Stimulated activated CD4-positive, alpha-beta T cell treated with anti-CD3 and anti-CD28 coated beads, Interleukin-4, amount 100 ng/mL, for 1 hour (primary cell): ENCODE measurements at places on chromosomes 13 and 19.
A peak's percentile ranks its signal among the peaks of the same experiment; 100 is the strongest.

DNA sequence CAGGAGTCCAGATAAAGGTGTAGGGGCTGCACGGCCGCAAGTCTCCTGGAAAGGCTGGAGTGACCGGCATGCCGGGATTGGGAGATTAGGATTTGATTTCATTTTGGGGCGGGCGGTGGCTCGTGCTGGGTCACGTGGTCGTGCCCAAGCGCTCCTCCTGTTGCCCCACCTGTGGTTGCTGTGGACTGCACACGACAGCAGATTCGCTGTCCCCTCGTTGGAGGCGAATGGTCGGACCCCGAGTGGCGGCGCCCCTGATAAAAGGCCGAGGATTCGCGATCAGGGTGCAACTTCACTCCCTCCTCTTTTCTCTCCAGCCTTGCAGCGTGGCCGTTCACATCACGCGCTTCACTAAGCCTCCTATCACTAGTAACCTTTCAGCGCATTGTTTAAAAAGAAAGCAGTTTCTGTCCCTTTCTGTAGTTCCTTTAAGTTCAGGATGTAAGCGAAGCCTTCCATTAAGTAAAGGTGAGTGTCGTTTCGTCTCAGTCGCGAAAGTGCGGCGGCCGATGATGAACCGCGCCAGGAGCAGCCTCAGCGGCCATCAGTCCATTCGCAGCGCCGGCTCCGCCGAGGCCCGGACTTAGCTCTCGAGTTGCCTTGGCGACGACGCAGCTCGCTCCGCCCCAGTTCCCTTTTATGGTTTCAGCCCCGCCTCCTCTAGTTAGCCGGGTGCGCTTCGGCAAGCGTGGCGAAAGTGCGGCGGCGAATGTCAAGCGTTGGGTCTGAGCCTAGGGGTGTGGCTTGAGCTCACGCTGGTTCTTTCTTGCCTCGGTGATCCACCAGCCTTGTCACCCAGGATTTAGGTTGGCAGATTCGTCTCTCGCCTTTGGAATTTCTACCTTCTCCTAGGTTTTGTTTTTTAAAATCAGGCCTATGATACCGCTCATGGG is 1.7 kb upstream of the PPP1R37 start:
- peak; percentile 98 for DNase-seq

DNA sequence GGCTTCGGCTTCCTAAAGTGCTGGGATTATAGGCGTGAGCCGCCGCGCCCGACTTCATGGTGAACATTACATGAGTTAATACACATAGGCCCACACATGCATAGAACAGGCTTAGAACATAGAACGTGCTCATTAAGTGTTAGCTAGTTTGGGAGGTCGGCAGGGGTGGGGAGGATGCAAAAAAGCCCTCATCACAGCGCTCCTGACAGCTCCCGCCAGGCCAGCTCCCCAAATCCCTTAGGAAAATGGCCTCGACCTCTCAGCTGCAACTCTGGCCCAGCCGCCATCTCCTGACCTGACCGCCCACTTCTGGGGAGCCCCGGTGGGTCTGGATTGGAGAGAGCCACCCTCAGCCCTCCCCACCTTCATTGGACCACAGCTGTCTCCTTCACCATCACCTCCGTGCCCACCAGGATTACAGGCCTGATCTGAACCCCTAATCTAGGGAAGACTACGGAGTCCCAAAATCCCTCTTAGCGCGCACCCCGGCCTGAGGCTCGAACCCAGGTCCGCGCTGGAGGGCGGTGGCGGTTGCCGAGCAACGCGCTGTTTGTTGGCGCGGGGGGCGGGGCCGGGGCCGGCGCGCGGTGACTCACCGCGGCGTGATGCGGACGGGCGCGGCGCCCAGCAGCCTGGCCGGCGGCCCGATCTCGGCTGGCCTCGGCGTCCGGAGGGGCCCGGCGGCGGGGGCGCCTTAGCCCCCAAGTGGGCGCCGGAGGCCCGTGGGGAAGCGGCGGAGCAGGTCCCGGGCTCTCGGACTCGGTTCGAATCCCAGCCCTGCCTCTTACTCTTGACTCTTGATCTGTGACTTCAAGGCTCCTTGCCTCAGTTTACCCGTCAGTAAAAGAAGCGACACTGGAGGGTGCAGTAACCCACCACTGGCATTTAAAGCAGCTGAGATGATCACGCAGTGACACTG is 26.7 kb upstream of the NANOS3 start:
- DNase-seq: peak; percentile 67

- DNase-seq: peak; percentile 29
These were observed 2.9 kb downstream of the RPS11 start for GRCh38 chr19:49499030-49499670.

GRCh38 chr19:19345232-19345631 is 24.6 kb downstream of the MAU2 start:
- no peak for DNase-seq

- DNase-seq: no peak
These were observed 47.9 kb downstream of the CERS4 start for GRCh38 chr19:8257052-8257443.

DNA sequence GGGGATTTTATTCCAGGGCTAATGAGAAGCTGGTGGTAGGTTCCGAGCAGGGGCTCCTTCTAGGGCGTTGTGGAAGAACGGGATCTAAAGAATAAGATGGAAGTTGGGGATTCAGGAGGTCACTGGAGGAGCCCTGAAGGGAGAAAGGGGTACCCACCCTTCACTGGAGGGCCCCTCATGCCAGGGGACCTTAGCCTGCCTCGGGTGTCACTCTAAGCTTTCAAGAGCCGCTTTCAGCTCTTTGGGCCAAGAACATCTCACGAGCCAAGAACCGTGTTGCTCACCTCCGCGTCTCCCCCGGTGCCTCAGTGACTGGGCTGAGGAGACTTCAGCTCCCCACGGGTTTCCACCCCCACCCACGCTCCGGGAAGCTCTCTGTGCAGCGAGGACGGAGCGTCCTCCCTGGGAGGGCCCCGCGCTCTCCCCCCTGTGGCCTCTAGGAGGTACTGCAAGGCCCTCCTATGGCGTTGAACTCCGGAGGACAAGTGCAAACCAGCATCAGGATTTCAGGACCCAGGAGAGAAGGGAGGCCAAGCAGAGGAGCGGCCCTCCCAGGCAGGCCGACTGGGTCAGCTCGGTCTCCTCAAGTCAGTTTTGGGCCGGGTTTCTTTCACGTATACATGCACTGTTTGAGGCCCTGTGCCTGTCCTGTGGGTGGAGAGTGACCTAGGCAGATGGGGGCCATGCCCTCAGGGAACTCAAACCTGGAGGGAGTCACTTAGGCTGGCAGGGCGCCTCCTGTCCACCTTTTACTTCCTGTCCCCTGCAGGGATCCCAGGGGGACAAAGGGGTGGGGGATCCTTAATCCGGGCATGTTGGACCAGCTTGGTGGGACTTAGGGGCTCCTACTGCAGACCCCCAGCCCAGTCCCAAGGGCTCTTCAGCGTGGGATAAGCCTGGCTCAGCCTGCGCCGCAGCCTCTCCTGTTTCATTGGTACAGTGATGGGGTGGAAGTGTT is 5.1 kb upstream of the KRTDAP start:
- peak; percentile 82 for DNase-seq

DNA sequence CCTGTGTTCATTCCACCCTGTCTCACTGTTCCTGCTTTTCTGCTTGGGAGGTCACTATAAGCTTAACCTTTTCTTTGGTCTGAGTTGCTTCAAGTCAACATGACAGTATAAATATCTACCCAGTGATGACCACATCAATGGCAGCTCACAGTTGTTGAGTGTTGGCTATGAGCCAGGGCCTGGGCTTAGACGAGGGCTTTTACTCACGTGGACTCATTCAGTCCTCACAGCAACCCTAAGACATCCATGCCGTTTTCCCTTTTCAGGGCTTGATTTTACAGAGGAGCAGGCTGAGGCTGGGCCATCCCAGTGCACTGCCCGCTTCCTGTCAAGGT is 10.2 kb upstream of the CCDC97 start:
- DNase-seq: peak; percentile 27

DNA sequence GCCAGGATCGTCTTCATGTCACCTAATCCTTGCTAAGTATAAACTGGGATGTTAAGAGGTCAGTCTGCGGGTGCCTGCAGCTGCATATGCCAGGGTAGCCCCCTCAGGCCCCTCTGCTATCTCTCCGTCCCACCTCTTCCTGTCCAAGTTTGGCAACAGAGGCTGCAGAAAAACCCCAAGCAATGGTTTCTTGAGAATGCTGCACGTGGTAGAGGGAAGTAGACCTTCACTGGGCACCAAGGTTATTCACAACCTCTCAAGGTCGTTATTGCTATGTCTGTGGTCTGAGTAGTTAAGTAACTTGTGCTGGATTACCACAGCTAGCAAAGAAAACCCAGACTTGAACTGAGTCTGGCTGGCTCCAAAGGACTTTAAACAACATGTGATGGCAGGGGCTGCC is 77.9 kb upstream of the XPO4 start:
- DNase-seq: no peak

GRCh38 chr13:27504868-27505194 is 54.5 kb upstream of the MTIF3 start:
- DNase-seq: no peak

GRCh38 chr19:3358689-3359014 is 7.7 kb upstream of the NFIC start:
- DNase-seq: peak; percentile 16

DNA sequence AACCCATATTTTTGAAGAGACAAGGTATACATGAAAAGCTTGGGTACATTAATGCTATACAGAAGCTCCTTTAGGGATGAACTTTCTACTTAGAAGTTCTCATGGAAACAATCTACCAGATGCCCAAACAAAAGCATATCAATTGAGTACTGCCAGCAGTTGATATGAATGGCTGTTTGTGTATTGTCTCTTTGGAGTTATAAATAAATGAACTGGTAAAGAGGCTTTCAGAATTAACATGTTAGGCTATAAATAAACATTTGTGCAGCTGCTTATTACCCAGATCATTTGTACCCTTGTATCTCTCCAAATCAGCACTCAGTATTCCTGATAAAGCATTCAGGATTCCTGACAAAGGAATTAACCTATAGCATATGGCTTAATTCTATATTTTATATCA is 418.9 kb downstream of the FGF14 start:
- no peak for DNase-seq

DNA sequence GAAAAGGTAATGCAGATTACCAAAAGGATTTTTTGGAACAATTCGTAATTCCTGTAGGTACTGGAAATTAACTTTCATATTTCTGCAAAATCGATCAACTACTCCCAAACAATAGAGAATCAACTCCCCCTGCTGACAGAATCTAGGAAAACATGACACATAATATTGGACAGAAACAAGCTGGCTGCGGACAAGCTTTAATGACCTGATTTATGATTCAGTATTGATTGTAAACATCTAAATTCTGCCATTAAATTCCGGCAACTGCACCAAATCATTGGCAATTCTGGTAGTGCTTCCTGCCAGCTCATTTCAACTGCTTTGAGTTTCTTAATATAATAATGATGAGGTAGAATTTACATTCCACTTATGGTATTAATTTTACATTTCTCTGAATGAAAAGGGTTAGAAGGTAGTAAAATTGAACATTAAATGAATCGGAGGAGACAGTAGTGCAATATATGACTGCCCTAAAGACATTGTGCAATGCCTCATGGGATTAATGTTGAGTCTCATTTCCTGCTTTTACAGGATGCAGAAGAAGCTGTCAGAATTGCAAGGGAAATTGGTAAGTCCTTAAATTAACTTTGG is 146.5 kb downstream of the PCCA start:
- no peak for DNase-seq

- no peak for DNase-seq
These were observed 278.9 kb upstream of the ARGLU1 start for GRCh38 chr13:106846571-106847448.

DNA sequence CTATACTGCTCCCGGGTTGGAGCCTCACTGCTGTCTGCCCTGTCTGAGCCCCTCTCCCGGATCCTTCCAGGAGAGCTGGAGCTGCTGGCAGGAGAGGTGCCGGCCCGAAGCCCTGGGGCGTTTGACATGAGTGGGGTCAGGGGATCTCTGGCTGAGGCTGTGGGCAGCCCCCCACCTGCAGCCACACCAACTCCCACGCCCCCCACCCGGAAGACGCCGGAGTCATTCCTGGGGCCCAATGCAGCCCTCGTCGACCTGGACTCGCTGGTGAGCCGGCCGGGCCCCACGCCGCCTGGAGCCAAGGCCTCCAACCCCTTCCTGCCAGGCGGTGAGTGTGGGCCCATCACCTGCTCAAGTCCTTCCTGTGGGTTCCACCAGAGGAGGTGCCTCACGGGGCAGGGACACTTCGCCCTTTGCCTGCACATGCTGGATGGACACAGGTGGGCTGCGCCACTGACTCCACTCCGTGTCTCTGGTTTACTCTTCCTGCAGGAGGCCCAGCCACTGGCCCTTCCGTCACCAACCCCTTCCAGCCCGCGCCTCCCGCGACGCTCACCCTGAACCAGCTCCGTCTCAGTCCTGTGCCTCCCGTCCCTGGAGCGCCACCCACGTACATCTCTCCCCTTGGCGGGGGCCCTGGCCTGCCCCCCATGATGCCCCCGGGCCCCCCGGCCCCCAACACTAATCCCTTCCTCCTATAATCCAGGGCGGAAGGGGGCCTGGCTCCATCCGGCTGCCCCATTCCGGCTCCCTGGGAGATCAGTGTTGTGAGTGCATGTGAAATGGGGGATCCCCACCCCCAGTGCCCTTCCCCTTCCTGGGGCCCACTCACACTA is 19.8 kb downstream of the EPN1 start:
- DNase-seq: no peak

- no peak for DNase-seq
These were observed at the start of gene HSD17B14 for GRCh38 chr19:48836089-48837017. Gene HSD17B14, minus strand, starts transcription at chr19:48836491. Its CDS starts 80 bp downstream, at chr19:48836411.

- no peak for DNase-seq
These were observed 762 bp downstream of the KANK3 start for GRCh38 chr19:8342316-8342683.

- no peak for DNase-seq
These were observed 207.9 kb upstream of the UFM1 start for GRCh38 chr13:38141792-38142191.

DNA sequence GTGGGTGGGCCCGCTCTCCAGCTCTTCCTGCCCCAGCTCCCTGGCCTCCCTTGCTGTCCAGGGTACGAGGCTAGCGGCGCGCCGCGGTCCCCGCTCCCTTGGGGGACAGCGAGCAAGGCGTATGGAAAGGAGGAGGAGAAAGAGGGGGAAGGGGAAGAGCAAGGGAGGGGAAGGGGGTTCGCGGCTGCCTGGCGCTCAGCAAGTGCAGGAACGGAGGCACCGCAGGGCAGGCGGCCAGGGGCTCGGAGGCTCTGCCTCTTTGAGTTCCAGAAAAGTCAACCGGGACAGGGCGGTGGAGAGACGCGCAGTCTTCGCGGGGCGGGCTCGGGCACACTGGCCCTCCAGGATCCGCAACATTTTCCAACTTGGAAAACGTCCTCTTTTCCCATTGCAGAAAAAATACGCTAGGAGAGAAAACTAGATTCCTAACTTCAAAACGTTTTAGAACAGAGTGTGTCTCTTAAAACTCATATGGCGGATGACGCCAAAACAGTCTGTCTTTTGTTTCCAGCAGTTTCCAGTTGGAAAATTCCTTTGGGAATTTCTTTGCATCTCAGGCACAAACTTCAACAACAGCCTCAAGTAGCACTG is 23.1 kb upstream of the TNFRSF19 start:
- DNase-seq: no peak

GRCh38 chr19:53007200-53007599 is 6.5 kb upstream of the ERVV-1 start:
- no peak for DNase-seq
